GM19239 (cell line): ENCODE measurements at places on chromosomes 6 and 20.

DNA sequence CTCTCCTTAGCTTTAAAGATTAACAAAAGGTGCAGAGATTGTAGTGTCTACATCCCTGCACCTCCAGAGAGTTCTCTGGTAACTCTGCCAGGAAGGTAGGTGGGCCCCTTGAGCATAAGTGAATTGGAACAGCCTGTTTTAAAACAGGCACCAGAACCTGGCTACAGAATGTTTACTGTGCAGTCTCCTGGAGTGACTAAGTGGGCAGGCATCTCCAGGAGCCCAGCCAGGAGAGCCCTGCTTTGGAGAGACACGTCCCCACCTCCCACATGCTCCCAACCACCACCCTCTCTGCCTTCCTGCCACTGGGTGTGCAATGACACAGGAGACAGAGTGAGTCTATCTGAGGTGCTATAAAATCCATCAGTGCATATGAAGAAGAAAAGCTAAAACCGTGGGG is 110.3 kb upstream of the EYA4 start:
- no peak for DNase-seq

GRCh38 chr6:37435373-37435772 is 2.4 kb downstream of the CMTR1 start:
- DNase-seq, result no peak

DNA sequence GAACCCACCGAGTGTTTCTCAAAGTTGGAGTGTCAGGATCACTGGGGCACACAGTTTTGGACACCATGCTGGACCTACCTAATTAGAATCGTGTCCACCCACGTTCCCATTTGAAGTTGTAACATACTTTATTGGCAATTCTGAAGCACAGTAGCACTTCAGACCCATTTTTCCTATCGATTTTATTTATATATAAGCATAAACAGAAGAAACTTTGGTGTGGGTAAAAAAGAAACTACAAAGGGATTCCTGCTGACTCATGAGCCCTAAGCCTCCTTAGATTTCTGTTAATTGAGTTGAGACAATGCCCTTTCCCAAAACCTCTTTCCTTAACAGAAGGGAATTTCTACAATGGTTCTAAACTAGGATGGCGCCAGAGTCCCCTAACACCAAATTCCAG is 398.0 kb downstream of the CDKAL1 start:
- DNase-seq, result no peak

- DNase-seq, result no peak
Measured at GRCh38 chr6:1124885-1125284, 187.0 kb upstream of the FOXQ1 start.

GRCh38 chr20:50029697-50030461 is 47.1 kb downstream of the SNAI1 start:
- DNase-seq, result no peak

- DNase-seq, result no peak
Measured at GRCh38 chr20:57651881-57652605, 31.8 kb upstream of the ZBP1 start.

DNA sequence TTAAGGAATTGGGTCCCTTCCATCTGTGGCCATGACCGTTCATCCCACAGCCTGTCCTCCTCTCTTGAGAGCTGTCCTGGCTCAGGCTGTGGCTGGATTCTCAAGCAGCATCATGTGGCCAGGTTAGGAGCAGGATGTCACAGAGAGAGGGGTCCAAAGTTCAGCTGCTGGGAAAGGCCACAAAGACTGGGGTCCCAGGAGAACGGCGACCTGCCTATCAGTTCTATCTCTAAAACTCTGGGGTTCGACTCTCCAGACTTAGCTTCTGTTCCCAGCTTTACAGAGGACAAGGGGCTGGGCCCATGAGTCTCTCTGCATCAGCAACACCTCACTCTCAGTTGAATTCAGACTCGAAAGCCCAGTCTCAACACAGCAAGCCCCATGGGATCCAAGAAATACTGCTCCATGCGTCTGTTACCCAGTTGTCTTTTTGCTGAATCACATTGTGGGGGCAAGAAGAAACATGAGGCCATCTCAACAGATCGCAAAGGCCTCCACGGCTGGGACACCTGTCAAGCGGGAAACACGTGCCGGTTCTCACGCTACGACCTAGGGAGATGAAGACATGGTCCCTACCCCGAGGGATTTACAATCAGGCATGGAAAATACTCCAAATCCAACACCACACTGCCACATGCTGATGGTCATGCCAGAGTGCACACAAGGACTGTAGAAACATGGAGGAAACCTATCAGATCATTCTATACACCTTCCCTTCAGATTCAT is 95.4 kb downstream of the SLC22A23 start:
- no peak for DNase-seq

DNA sequence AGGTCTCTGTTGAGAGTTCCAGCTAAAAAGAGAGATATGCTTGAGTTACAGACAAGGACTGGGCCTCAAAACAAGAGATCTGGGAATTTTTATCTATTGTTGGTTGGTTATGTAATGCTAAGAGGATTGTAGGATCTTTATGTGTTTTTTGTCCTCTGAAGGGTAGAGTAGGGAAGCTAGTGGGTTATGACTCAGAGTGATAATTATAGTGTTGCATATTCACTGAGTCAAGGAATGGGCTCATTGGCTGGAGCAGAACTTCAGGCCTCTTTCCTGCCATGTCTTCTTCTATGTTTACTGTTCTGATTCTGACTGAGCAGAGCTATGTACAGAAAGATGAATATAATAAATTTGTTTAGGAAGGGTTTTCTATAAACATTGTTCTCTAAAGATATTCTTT is 66.1 kb upstream of the NOX3 start:
- DNase-seq, result no peak

DNA sequence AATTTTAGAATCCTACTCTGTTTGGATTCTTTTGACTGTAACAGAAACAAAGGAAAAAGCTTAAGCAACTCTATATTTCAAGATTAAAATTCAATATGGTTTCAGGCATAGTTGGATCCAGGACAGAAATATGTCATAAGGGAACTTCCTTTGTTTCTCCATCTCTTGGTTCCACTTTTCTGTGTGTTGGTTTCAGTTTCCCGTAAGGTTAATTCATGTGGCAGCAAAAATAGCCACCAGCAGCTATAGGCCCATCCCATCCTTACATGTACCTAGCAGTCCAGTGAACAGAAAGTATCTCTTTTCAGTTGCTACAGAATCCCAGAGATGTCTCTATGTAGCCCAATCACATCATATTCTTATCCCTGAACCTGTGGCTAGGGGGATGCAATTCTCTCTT is 8.8 kb upstream of the FAM8A1 start:
- DNase-seq, result no peak

- DNase-seq, result no peak
Measured at GRCh38 chr6:13813026-13813425, 1.3 kb downstream of the MCUR1 start.

DNA sequence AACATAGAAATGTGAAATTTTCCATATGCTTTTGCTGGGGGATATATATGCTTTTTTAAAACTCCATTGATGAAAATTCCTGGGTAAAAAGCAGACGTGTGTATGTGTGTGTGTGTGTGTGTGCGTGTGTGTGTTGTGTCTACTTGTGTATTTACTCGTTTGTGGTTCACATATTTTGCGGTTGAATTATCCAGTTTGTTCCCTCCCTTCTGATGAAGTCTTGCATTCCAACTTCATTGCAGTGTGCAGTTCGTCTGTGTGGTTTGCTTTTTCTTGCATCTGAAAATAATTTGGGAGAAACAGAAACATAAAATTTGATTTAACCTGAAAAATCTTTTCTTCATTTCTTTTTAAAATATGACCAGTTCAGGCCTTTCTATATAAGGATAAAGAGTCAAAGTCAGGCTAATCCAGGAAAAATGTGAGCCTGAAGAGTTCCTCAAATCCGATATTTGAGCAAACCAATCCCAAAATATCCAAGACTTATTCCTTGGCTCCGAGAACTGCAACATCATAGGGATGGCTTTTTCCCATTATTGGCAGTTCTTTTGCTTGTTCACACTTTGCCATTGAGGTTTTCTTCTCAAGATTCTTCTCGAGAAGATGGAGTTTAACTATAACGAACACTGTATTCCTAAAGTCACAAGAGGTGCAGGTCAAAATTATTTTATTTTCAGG is 202.2 kb upstream of the CCN2 start:
- no peak for DNase-seq

- no peak for DNase-seq
Measured at GRCh38 chr6:54053881-54054391, 57.3 kb upstream of the MLIP start.
